ENCODE measurements at places on chromosomes 6 and 20.

GRCh38 chr6:148195511-148195910 is 147.1 kb upstream of the SASH1 start:
- DNase-seq: no peak

GRCh38 chr6:15730922-15731321 is 68.1 kb upstream of the DTNBP1 start:
- DNase-seq: no peak

- no peak for DNase-seq
Measured at GRCh38 chr6:157107915-157108651, 215.2 kb downstream of the TMEM242 start.

DNA sequence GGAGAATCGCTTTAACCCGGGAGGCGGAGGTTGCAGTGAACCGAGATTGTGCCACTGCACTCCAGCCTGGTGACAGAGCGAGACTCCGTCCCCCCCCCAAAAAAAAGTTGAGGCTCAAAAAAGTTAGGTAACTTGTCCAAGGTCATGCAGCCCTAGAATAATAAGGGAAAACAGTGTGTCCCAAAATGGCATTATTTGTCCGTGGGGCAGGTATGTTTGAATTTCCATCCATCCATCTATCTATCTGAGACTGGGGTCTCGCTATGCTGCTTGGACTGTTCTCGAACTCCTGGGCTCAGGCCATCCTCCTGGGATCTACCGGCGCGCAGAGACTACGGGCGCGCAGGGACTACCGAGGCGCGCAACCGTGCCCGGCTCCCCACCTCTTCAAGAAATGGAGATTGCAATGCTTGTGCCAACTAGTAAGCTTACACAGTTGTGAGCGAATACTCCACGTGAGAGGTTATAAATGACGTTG is 374 bp upstream of the ABCC10 start:
- no peak for DNase-seq

Data from RWPE2 (cell line).